ENCODE measurements at places on chromosomes 3 and 15.

DNA sequence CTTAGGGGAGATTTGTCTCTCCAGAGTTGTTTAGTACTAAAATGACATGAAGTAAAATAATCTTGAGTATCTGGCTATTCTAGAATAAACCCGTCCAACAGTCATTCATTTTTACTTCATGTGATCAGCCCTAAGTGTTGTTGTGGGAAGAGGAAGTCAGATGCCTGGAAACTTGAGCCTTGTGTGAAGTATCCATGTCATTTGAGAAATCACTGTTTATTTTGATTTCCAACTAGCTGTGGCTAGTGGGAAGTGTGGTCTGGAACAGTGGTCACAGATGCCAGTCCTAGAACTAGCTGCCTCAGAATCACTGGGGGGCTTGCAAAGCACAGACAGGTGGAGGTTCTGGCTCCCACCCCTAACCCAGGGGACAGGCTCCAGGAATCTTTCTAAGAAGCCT is 77.7 kb upstream of the LIMD1 start:
- DNase-seq: no peak

DNA sequence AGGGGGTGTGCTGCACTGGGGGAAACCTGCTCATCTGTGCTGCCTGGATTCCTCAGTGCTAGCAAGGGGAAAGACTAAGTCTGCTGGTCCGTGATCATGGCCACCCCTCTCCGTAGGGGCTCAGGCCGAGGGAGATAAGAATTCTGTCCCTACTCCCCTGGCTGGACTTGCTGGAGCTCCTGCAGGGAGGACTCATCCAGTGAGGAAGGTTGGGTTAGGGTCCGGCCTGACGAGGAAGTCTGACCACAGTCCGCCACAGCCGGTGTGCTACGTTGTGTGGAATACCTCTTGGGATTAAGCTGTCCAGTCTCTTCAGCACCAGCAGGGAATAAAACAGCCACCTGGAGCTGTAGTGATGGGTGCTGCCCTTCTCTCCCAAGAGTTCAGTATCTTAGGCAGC is 1309.1 kb upstream of the CADM2 start:
- DNase-seq: no peak

DNA sequence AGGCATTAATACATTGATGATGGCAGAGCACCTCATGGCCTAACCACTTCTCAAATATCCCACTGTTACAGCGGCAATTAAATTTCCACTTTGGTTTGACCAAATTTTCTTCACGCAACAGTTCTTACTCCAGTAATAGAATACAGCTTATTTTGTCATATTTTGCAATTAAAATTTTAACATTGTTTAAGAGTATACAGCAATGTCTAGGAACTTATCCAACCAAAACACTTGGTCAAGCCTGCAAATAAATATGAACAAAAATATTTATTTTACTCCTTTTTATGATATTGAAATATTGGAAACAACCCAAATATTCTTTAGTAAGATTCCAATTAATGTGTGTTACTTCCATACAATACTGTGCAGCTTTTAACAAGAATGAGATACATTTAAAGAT is 45.3 kb upstream of the C3orf80 start:
- no peak for DNase-seq

GRCh38 chr3:53273146-53273670 is 17.4 kb upstream of the TKT start:
- DNase-seq: no peak

DNA sequence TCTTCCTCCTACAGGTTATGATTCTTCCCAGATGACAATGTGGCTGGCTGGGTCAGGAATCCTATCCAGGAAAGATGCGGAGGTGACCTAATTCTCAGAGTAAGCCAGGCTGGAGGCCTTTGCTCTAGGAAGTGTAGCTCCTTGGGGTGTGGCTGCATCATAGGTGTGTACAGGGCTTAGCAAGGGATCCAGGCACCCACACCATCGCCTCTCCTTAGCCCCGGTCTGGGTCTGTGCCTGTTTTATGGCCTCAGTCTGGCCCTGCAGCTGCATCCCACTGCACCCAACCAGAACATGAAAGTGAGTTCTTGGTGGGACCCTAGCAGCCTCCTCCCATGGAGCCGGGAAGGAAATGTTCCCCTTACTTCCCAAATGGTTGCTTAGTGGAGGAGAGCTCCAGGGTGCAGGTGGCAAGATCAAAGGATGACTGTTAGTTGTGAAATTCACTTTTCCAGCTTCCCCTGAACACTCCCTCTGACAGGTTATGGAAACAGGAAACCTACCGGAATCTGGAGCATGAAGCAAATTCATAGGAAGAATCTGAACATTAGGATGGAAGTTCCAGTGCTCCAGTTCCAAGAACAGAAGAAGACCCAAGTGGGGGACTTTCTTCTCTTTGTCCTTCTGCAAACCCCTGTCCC is 2.7 kb upstream of the AMOTL2 start:
- DNase-seq: no peak

- DNase-seq: no peak
Observed at GRCh38 chr3:101689286-101689685, 2.8 kb upstream of the RPL24 start.

DNA sequence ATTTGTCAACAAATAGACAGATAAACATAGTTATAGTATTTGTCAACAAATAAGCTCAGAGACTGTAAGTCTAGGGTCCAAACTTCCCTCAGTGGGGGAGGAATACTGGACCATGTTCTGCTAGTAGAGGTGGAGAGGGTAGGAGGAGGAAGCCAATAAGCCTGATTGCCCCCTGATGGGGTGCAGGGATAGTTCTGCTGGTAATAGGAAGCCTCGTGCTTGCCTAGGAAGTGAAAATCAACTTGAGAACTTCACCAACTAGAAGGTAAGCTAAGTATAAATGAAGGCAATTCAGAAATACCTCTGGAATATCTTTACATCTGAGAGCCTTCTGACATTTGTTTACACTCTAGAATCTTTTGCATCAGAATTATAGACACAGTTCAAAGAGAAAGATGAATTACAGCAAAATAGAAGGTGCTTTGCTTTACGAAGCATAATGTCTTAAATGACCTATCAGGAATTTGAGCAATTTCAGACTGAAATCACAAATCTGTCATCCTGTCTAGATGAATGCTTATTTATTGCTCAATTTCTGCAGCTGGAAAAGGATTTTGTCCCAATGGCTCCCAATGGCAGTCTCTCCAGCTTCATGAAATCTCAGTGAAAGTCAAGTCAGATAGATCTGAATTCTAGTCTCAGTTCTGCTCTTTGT is 225.6 kb upstream of the TBC1D5 start:
- DNase-seq: no peak

DNA sequence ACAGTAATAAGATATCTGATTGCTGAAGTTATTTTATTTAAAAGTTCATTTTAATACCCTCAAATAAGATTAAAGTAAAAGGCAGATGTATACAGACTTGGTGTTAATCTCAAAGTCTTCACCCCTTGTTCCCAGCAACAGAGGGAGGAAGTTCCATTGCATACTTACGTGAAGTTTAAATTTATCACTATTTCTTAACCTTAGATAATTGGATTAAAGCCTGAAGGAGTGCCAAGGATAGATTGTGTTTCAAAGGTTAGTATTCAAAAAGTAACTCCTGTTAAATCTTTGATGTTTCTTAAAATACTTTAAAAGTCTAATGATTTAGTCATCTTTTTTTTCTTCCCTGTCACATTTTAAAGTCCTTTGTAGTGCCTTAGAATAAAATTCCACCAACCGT is 39.3 kb downstream of the ATP1B3 start:
- no peak for DNase-seq

GRCh38 chr3:179840985-179841384 is 188.1 kb downstream of the USP13 start:
- no peak for DNase-seq

DNA sequence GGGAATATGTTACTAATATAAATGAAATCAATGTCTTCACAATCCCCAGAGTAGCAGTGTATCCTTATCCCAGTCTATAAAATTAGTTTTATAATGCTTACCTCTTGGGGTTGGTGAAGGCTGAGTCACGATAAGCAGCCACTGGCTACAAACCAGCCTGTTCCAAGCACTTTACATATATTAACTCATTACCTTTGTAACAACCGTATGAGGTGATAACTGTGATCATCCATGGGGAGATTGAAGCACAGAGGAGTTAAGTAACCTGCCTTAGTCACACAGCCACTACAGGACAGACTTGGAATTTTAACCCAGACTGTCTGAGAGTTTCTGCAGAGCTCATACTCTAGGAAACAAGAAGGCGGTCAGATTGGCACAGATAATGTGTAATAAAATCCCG is 43.3 kb upstream of the MITF start:
- DNase-seq: no peak

All from NCI-H345 (cell line).